ENCODE measurements at places on chromosomes 7 and 10.

DNA sequence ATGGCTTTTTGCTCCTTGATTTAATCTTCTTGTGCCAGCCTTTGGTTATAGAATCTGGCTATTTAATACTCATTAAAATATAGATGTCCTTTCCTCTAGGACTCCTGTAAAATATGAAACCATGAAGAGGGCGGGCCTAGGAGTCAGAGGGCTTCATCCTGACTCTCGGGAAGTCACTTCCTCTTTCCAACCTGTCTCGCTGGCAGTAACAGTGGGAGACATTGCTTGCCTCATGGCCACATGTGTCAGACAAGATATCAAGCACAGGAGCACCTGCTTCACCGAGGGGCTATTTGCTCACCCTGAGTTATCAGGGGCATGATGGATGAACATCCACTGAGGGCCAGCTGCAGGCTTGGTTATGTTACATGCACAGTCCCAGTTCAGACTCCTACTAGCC lies 31.0 kb downstream of the SLIT1 start:
- no peak for DNase-seq

DNA sequence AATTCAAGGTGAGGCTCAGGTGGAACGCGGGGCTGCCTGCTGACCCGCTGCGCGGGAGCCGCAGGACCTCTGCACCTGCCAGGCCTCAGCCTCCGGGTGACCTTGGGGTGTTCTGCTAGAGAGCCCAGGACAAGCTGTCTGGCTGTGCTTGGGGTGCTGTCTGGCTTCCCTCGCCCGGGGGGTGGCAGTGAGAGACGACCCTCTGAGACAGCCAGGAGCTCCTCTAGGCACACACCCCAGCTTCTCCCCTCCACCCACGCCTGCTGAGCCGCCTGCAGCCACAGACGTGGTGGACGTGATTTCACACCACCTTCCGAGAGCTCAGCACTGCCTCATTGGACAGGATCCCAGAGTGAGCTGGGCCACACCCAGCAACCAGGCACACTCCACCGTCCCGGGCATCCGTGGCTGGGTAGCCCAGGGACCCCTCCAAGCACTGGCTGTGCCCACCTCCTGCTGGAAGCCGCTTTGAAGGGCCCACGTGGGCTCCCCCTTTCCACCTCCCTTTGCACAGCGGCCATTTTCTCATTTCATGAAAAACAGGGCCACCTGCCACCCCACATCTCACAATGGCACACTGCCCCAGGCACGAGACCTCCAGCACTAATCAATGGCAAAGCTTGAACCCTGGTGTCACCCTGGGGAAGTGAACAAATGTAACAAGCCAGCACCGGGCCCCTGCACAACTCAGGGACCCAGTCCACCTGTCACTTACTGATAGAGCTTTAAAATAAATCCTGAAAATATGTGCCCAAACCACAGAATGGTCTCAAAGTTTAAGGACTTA lies 35.0 kb downstream of the ZFAND2A start:
- DNase-seq, result no peak

GRCh38 chr10:13631594-13631993 lies 44.8 kb downstream of the PRPF18 start:
- no peak for DNase-seq

DNA sequence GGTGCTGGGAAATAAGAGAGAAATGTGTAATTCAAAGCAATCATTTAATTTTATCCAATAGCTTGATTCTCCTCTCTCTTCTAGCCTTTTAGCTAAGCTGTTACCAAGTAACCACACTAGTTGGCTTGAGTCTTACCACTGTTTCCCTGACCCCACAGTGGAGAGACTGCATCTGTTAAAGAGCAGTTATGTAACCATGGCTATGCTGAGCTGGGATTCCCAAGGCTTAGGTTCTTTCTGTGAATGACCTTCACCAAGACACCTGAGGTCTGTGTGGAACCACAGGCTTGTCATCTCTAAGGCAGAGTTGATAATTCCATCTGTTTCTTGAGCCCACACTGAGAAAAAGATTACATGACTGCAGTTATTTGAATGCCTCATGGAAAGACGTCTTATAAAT lies 47.7 kb upstream of the ATRNL1 start:
- DNase-seq, result no peak

GRCh38 chr10:117496616-117497028 lies 45.9 kb upstream of the EMX2 start:
- DNase-seq, result peak; percentile 87

DNA sequence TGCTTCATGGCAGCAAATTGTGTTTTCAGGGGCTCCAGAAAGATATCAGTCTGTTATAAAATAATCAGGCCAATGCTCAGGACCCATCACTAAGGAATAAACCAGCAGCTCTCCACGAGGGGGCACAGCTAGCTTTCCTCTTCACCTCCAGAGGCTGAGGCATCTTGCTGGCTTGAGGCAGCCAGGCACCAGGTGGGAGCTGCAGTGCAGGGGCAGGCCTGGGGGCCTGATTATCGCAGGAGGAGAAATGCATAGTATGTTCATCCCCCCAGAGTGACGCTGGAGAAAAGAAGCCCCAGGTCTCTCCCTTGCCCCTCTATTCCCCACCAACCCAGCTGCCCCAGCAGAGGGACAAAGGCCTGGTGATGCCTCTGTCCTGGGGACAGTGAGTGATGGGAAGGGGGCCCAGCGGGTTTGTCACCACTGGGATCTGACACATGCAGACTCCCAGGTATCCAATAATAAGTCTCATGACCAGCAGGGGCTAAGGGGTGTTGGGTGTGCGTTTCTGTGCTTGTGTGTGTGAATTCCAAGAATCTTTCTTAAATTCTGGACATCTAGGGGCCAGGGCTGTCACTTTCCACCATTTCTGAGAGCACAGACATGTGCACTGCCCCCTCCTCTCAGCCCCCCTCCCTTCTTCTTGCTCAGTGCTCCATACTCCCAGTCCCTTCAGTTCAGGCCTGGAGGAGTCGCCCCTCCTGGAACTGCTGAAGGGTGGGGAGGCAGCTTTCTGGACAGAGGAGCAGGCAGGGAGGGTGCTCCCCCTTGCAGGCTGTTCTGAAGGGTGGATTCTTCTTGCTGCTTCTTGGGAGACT lies 128.1 kb upstream of the FAM20C start:
- peak; percentile 52 for DNase-seq

DNA sequence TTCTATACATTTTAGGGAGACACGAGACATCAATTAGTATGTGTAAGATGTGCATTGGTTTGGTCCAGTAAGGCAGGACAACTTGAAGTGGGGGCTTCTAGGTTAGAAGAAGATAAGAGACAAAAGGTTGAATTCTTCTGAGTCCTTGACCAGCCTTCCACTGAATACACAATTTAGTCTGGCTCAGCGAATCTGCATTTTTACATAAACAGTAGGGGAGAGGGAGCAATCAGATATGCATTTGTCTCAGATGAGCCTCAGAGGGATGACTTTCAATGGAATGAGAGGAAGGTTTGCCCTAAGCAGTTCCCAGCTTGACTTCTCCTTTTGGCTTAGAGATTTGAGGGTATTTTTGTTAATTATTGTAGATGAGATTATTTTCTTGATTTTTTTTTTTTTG lies 20.0 kb upstream of the C10orf90 start:
- DNase-seq, result no peak

DNA sequence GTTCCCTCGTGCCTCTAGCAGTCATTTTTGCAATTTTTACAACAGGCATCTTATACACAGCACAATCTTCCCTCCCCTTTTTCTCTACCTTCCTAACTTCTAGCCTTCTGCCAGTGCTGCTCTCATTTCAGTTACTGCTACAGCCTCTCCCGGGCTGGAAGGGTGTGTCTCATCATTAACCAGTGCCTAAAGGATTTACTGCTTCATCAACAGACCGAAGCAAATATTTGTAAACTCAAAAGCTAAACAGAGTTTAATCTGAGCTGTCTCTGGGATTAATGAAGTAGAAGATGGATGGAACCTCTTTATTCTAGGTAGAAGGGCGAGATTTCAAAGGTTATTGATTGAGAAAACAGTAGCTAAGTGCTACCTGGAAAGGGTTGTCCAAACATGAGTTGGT lies 94.3 kb downstream of the PRPF18 start:
- DNase-seq, result no peak

GRCh38 chr7:108650467-108650866 lies 80.8 kb downstream of the DNAJB9 start:
- DNase-seq, result no peak

- no peak for DNase-seq
These were observed 359.7 kb upstream of the PCDH15 start for GRCh38 chr10:55160655-55161283.

- no peak for DNase-seq
These were observed 55.3 kb downstream of the KIF5B start for GRCh38 chr10:32000937-32001336.

DNA sequence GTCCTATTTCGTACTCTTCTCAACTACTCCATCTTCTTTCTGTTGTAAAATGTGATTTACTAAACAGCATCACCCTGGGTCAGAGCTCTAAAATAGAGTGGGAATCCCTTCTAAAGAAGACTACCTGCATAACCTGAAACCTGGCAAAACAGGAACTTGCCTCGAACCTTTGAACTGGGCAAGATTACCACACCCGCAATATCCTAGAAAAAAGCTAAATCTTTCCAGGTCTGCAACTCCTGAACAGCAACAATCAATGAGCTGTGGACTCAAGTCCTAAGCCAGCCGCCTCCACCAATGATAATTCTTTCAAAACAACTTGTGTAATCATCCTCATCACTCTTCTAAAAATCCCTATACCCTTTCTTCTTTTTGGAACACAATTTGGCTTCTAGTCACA lies 824.2 kb upstream of the COBL start:
- DNase-seq, result no peak

DNA sequence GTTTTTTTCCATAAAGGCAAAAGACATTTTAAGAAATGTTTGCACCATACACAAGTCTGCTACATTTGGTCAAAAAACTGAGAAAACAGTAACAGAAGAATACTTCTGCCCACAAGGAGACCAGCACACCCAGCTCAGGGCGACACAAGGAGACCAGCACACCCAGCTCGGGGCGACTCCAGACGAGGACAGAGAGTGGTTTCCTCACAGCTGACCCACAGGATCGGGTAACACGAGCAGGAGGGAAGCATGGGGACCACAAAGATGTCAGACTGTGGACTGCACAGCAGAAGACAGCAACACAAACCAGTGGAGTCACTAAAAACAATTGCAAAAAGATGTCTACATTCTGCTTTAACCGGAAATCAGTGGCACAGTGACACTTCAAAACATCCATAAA lies 237.6 kb downstream of the DIP2C start:
- no peak for DNase-seq

GRCh38 chr7:40447345-40447744 lies 312.5 kb downstream of the SUGCT start:
- DNase-seq, result no peak

GRCh38 chr7:80950550-80950967 lies 31.7 kb upstream of the SEMA3C start:
- no peak for DNase-seq

DNA sequence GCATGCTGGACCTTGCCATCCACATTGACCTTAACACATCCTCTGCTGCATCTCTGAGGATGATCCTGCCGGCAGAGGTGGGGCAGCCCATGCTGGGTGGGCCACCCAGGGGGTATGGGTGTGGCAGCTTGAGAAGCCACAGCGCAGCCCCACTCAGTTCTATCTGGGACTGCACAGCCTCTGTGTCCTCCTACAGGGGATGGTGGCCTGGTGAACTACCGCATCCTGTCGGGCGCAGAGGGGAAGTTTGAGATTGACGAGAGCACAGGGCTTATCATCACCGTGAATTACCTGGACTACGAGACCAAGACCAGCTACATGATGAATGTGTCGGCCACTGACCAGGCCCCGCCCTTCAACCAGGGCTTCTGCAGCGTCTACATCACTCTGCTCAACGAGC lies 12.2 kb upstream of the C10orf105 start:
- DNase-seq, result no peak

DNA sequence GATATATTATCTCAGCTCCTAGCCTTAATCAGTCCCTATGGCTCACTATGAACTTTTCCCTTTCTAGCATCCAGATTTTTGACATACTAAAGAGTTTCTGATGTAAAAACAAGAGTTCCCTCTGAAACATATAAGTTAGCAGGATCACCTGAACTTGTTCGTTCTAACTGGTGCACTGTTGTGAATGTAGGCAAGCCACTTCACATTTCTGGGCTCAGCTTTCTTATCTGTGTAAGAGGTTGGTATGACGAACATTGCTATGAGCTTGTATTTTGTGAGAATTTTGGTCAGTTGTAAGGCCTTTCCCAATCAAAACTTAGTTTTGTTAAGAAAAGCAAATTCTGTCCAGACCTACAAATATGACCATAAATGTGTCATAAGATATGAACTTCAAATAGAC lies 46.1 kb downstream of the MAGI2 start:
- no peak for DNase-seq

DNA sequence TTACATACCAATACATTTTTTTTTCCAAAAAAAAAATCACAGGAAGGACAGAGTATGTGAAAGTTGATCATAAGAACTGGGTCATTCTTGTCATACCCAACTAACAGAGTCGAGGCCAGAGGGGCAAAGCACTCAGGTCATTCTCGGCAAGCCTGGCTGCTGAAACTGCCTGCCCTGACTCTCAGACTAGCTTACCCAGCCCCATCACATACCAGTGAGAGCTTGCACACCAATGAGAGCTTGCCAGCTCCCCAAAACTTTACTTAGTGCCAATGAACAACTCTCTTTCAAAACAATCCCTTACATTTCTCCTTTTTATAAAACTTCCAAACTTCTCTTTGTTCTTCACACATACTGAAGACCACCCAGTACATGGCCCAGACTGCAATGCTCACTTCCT lies 48.9 kb downstream of the VOPP1 start:
- no peak for DNase-seq

- DNase-seq, result no peak
These were observed 9.8 kb downstream of the LFNG start for GRCh38 chr7:2529161-2530070.

GRCh38 chr10:67022099-67022498 lies 96.3 kb downstream of the LRRTM3 start:
- no peak for DNase-seq

DNA sequence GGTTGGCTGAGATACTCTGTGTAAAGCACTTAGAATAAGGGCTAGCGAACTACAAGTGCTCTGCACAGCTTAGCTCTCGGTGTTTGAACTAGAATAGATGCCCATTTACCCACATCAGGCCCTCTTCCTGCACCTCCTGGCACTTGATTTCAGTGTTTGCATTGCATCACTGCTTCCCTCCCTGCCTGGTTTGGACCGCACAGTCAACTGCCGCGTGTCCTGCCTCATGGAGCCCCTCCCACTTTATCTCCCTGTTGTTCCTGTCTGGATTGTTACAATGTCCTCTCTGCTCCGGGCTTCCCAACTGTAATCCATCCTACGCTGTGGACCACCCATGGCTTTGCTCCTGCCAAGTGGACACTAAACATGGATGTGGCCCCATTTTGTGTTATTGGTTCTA lies 2.3 kb downstream of the FAM107B start:
- no peak for DNase-seq

GRCh38 chr10:106565546-106565945 lies 599.0 kb downstream of the SORCS1 start:
- DNase-seq, result no peak

- DNase-seq, result no peak
These were observed 1.7 kb downstream of the OPALIN start for GRCh38 chr10:96357038-96357620.

Measured in nephron progenitor cell (in vitro differentiated cells).